ENCODE measurements at places on chromosomes 3 and 15.

DNA sequence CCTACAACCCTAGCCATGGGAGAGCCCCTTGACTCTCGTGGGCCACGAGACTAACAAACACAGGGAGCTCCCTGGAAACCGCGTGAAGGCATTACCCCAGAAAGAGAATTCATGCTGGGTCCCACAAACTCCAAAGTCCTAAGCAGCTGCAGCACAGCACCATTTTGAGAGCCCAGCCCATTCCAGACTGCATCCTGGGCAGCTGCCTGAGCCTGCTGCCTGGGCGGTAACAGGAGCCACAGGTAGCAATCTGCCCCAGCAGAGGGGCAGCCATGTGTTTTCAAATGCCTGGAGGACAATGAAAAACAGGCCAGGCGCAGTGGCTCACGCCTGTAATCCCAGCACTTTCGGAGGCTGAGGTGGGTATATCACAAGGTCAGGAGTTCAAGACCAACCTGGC, 62.9 kb upstream of the TBC1D23 start:
- peaks cover 3% of the 10 kb centered on the region for H3K36me3 ChIP-seq
- H3K4me1 ChIP-seq: no peaks in the 10 kb centered on the region
- H3K27ac ChIP-seq: no peak overlapping the region
- H3K4me3 ChIP-seq: no peak overlapping the region

GRCh38 chr3:147574621-147575020, 165.5 kb downstream of the ZIC1 start:
- H3K27ac ChIP-seq: no peak overlapping the region
- DNase-seq: no peak
- H3K36me3 ChIP-seq: no peaks in the 10 kb centered on the region
- no peak overlapping the region for H3K4me3 ChIP-seq
- H3K27me3 ChIP-seq: no peaks in the 10 kb centered on the region
- H3K4me1 ChIP-seq: no peaks in the 10 kb centered on the region

GRCh38 chr3:128597900-128598299, 52.7 kb downstream of the RPN1 start:
- H3K27ac ChIP-seq: no peak overlapping the region
- H3K4me3 ChIP-seq: no peak overlapping the region
- H3K36me3 ChIP-seq: no peaks in the 10 kb centered on the region
- peaks cover 15% of the 10 kb centered on the region for H3K4me1 ChIP-seq
- DNase-seq: no peak

DNA sequence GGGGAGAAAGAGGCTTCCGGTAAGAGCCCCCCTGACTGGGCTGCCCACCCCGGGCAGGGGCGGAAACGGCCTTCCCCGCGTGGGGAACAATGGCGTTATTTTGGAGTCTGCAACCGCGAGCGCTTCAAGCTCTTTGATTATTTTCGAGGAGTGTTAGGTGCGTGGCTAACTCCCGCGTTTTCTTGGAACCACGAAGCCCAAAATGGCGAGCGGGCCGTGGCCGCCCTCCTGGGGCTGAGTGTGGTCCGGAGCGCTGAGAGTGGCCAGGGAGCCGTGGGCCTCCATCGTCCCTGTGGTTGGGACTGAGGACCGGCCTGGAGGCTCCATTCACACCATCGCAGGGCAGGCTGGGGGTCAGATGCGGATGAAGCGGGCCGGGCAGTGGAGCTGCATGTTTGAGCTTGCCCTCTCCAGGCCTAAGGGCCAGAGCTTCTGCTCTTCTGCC, 44.6 kb upstream of the POLG start:
- peaks cover 77% of the 10 kb centered on the region for H3K27me3 ChIP-seq
- H3K27ac ChIP-seq: no peak overlapping the region
- H3K36me3 ChIP-seq: no peaks in the 10 kb centered on the region
- H3K4me3 ChIP-seq: peak overlapping the region; percentile 44
- no peak for DNase-seq

DNA sequence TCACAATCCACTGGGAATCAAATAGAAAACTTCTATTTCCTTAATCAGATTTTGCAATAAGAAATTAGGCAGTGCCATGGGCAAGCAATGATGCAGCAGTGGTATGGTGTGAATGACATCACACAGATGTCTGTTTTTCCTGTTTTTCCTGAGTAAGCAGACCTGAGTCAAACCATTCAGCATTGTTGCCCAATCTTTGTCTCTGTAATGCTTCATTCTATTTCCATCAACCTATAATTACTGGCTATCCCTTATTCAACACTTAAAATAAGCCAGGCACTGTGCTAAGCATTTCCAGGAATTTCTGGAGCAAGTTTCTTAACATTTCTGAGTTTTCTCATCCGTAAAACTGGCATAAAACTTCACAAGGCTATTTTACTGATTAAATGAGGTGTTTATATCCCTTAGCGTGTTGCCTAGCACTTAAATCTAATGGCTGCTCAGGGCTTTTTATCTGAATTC, 11.3 kb upstream of the OXSR1 start:
- DNase-seq: no peak
- H3K27ac ChIP-seq: no peak overlapping the region

- no peaks in the 10 kb centered on the region for H3K27me3 ChIP-seq
- H3K36me3 ChIP-seq: no peaks in the 10 kb centered on the region
- DNase-seq: no peak
Measured at GRCh38 chr3:105518203-105518602, 151.5 kb downstream of the ALCAM start.

- H3K36me3 ChIP-seq: peaks cover 20% of the 10 kb centered on the region
- H3K4me3 ChIP-seq: no peak overlapping the region
- H3K27me3 ChIP-seq: no peaks in the 10 kb centered on the region
- peaks cover 57% of the 10 kb centered on the region for H3K4me1 ChIP-seq
- no peak overlapping the region for H3K27ac ChIP-seq
Measured at GRCh38 chr3:141268791-141269190, 37.2 kb downstream of the PXYLP1 start.

DNA sequence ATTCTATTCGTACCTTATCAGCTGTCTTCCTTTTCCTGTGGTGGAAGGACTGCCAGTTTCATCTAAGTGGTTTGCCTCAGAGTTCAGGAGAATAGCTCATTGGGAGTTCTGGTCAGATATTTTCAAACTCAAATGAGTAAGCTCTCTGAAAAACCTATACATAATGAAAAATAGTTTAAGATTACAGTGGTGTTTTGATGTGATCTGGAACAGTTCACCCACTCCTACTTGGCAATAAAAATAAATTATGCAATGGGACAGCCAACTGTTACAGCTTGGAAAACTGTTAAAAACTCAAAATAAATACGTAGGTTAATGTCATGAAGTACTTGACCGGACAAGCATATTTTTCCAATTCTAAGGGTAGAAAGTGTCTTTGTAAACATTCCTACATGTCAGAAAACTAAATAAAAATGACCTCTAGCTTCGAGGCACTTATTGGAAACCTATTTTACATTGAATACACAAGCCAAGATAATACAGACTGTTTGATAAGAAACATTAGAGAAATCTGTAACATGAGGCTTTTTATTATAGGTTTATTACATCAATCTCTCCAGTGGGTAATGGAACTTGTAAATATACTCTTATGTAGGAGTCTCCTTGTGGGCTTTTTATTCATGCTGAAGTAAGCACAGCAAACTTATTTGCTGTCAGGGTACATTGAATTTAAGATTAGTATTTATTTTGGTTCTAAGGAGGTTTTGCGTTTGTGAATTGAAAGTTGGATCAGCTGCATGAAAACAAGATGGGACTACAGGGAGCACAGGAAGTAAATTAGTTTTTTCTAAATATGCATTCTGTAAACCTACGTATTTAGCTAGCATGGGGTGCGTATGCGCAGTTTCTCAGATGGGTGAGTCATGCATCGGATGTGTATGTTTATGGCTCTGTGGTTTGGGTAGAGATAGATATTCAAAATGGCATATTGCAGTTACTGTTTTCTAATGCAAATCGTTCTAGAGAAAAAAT, 453.1 kb downstream of the IL5RA start:
- no peaks in the 10 kb centered on the region for H3K27me3 ChIP-seq
- no peak for DNase-seq
- H3K27ac ChIP-seq: no peak overlapping the region
- H3K4me1 ChIP-seq: no peaks in the 10 kb centered on the region
- no peaks in the 10 kb centered on the region for H3K36me3 ChIP-seq
